ENCODE measurements at places on chromosomes 3 and 15.

- DNase-seq, result no peak
Measured at GRCh38 chr3:116270056-116270455, 175.2 kb downstream of the LSAMP start.

GRCh38 chr15:70589221-70589620 is 174.1 kb downstream of the UACA start:
- DNase-seq, result no peak

DNA sequence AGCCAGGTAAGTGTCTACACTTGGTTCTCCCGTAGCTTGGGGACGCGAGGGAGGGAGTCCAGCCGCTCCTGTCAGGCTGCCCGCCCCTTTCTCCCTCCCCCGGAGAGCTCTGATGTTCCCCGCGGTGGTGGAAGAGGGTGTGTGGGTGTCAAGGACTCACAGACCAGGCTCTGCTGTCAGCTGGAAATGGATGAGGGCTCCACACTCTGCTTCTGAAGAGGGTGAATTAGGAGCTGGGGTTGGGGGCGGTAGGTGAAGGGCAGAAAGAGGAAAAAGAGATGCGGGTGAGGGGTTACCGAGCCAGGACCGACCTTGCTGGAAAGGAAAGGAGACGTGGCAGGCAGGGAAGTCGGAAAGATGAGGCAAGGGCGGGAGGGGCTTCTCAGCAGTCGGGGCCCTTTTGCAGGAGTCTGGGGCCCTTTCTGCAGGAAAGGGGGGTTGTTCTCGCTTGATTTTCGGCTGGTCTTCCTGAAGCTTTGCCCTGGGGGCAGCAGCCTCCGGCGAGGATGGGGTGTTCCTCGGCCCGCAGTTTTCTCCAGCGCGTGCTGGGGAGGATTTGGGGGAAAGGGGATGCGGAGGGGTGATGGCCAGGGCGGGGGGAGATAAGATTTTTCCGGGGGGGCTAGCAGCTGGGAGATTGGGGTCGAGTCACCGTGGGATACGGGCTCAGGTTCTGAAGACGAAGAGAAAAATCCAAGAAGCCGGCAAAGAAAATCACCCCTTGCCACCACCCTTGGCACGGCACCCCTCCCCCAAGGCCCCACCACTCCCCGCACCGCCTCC is 602 bp upstream of the BAHD1 start:
- DNase-seq, result peak; percentile 59

- DNase-seq, result no peak
Measured at GRCh38 chr3:31421314-31422048, 111.2 kb upstream of the STT3B start.

DNA sequence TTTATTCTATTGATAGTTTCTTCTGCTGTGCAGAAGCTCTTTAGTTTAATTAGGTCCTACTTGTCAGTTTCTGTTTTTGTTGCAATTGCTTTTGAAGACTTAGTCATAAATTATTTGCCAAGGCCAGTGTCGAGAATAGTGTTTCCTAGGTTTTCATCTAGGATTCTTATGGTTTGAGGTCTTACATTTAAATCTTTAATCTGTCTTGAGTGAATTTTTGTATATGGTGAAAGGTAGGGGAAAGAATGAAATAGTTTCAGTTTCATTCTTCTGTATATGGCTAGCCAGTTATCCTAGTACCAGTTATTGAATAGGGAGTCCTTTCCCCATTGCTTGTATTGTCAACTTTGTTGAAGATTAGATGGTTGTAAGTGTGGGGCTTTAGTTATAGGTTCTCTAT is 10.6 kb upstream of the GCSAM start:
- DNase-seq, result no peak

DNA sequence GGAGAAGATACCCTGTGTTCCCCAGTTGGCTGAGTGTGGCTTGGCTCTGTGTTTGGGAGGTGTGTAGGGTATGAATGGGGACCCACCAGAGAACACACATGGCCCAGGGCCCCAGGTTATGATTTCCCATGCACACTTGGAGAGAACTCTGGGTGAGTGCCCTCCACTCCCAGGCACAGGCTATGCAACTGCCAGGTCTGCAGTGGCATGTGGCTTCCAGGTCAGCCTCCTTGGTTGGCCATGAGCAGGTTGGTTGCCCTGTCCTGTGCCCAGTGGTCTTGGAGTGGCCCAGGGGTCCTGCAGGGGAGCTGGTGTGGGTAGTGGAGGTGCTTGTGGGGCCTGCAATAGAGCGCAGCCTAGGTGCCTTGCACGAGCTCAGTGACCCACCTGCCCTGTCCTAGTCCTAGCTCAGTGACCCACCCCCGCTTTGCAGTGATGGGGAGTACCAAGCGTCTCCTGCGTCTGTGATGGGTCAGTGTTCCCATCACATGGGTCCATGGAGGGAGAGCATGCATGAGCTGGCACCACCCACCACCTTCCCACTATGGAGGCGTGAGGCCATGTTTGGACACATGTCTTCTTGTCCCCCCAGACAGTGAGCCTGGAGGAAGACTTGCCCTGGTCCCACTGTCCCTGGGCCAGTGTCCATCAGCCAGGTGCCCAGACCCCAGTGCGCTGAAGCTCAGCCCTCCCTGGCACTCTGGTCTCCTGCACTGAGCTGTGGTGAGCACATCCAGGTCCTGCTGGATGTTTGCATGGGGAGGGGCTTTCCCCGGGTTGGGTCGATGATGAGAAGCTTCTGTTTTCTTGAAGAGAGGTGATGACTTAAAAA is 217.3 kb downstream of the SNRPN start:
- DNase-seq, result no peak
